ENCODE measurements at places on chromosomes 12 and 14.

DNA sequence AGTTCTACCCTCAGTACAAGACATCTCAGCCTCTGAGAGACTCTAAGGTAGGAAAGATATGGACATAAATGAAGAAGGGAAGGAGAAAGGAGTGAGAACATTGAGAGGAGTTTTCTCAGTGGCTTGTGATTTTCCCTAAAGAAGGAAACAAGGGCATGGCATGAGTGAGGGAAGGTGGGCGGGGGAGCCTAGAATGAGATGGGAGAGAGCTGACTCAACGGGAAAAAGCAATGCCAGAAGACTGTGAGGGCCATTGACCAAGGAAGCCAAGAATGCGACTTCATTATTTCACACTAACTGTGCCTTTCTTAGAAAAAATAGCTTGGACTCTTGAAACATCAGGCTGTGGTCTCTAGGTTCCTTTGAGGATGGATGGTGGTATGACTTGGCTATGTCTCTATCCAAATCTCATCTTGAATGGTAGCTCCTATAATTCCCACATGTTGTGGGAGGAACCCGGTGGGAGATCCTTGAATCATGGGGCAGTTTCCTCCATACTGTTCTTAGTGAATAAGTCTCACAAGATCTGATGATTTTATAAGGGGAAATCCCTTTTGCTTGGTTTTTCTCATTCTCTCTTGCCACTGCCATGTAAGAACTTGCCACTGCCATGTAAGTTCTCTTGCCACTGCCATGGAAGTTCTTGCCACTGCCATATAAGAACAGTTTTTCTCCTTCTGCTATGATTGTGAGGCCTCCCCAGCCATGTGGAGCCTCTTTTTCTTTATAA lies 279.6 kb downstream of the NUAK1 start:
- no peak for DNase-seq

DNA sequence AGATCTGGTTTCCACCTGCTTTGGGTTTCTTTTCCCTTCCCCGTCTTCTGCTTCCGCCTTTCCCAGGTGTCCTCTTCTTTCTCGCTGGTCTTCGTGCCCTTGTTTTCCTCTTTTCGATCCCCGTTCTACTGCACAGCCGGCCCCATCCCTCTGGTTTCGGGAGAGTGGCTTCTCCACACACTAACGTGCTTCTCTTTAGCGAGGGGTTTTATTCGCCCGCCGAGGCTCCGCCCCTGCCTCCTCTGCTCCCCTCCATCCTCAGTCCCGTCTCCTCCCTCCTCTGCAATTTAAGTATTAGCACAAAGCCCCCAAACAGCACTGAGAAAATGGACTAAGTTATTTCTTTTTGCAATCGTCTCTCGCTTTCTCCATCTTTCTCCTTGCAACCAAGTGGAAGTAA lies at the start of gene SLC7A8:
Gene SLC7A8, minus strand, starts transcription at position 182 of the 400 bp plus-strand sequence. CDS start 746 bp downstream, outside the sequence.
- no peak for DNase-seq

GRCh38 chr12:58184212-58184611 lies 242.8 kb downstream of the ATP23 start:
- no peak for DNase-seq

DNA sequence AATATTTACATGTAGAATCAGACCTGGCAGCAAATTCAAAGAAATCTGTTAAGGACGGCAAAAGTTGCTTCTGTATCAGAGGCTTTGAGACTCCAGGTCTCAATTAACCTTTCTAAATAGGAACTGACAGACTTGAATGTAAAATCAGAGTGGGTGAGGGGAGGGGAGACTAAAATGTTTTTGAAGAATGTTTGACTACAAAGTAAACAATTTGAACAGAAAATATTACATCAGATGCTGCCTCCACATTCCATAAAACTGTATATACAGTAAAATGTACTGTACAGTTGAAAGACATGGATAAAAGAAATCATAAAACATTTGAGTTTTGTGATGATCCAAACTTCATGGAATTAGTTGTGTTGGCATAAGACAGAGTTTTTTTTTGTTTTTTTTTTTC lies 49.5 kb upstream of the POC1B start:
- DNase-seq = no peak

DNA sequence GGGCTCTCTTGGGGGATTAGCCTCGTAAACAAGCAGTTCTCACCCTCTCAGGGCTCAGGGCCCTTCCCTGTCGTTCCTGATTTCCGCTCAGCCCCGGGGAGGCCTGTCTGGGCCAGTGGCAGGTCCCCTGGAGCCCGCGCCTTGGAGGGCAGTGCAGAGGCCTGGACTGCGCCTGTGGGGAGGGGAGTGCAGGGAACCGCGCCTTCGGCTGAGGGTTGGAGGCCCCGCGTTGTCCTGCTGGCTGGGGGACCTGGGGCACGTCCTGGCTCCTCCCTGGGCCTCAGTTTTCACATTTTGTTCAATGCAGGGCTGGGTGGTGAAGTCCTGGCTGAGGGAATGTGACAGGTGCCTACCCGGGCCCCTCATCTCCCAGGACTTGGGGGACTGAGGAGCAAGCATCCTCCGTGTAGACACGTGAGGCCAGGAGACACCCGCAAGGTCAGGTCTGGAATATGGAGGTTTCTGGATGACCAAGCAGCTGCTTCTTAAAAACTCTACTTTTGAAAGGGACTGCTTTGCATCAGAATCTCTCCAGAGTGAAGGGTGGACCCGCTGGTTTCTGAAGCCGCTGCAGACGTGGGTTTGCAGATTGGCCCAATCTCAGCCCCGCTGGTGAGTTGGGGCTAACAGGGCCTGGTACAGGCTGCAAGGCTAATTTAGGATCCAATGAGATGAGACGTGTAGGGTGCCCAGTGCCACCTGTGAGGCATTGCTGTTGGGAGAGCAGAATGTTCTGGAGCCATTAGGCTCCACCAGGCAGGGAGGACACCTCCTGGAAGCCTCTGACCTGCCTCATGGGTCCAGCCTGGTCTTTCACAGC lies 80.2 kb downstream of the KIF26A start:
- no peak for DNase-seq

- no peak for DNase-seq
Measured at GRCh38 chr12:95439461-95440230, 34.3 kb upstream of the METAP2 start.

DNA sequence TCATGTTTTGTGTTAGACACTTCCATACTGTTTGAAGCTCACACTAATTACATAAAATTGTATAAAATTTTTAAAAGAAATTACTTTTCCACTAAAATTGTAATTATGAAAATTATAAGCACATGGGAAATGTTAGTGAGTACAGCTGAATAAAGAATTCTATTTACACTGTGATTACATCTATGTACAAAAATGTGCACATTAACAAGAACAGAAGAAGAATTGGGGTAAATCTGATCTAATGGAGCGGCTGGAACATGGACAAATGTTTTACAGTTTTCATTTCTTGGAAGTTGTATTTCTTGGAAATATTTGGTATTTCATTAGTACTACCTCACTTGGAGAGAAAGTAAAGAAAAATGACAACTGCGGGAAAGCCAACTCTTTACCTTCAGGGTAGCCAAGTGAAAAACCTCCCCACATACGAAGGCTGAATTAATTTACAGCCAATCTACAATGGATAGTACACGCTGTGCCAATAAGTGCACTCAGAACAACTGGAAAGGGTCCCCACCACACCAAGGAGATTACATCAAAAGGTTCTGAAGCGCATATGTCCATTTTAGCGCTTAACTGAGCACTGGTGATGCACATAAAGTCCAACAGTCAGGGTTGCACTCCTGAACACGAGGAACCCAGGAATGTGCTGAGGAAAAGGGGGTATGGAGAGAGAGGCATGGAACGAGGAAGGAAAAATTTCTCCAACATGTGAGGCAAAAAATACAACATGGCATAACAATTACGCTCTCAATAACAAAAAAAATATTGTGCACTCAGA lies 17.5 kb downstream of the MED13L start:
- no peak for DNase-seq

GRCh38 chr12:124273630-124274029 lies 21.3 kb upstream of the RFLNA start:
- DNase-seq = no peak

GRCh38 chr12:26153421-26154154 lies 28.8 kb upstream of the BHLHE41 start:
- no peak for DNase-seq

DNA sequence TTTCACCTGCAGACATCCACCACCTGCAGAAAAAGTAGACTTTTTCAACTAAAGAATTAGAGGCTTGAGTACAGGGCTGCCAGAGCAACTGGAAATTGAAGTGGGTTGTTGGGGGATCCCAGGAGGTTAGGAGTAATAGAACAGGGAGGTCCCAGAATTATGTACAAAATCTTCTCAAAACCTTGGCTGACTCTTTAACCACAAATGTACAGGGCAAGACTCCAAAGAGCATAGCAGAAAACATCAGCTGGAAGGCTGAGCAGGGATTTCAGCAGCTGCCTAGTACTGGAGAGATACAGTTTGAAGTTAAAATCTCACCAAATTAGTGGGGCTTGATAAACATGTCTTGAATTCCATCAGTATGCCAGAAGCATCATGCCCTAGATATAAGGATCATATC lies 191.6 kb downstream of the CRADD start:
- DNase-seq = no peak

GRCh38 chr14:100004392-100004791 lies 60.8 kb upstream of the EVL start:
- no peak for DNase-seq
